ENCODE measurements at places on chromosomes 12 and 14.
A peak's percentile ranks its signal among the peaks of the same experiment; 100 is the strongest.

- no peak for DNase-seq
Observed at GRCh38 chr14:99029145-99029915, 242.7 kb downstream of the BCL11B start.

- no peak for DNase-seq
Observed at GRCh38 chr12:12722435-12723148, 5.4 kb downstream of the CDKN1B start.

GRCh38 chr12:66929121-66929520, 250.2 kb upstream of the GRIP1 start:
- no peak for DNase-seq

DNA sequence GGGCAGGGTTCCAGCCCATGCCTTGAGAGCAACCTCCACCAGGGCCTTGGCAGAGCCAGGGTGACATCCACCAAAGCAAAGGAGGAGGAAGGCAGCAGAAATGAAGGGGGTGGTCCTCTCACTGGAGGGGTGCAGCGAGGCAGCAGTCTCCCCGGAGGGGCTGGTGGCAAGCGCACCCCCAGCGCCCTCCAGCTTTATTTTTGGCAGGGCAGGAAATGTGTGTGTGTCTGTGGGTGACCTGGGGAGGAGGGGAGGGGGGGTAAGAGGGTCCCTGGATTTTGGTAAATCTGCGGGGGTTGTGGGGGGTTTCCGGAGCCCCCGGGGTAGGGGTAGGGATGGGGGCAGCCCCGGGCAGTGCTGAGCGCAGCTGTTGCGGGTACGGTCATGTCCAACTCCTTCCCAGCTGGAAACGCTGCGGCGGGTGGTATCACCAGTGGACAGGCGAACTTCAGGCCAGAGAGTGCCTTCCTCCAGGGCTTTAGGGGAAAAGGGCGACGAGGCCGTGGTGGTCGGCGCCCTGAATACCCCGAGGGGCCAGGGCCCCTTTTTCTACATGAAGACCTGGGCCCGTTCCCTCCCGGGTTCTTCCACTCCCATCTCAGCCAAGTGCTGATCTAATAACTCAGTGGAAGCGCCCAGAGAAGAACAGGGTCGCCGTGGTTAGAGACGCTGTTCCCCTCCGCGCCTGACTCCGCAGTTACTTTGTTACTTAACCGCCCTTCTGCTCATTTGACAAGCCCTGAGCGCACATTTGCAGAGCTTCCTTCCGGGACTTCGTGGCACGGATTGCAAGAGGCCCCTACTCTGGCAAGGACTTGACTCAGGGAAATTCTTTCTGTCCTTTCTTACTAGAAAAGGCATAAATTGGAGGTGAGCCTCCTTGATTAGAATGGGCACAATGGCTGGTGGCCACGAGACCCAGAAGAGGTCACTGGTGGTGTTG, 55.2 kb downstream of the FOS start:
- DNase-seq: no peak

GRCh38 chr12:65329721-65330120, 51.2 kb downstream of the MSRB3 start:
- no peak for DNase-seq

DNA sequence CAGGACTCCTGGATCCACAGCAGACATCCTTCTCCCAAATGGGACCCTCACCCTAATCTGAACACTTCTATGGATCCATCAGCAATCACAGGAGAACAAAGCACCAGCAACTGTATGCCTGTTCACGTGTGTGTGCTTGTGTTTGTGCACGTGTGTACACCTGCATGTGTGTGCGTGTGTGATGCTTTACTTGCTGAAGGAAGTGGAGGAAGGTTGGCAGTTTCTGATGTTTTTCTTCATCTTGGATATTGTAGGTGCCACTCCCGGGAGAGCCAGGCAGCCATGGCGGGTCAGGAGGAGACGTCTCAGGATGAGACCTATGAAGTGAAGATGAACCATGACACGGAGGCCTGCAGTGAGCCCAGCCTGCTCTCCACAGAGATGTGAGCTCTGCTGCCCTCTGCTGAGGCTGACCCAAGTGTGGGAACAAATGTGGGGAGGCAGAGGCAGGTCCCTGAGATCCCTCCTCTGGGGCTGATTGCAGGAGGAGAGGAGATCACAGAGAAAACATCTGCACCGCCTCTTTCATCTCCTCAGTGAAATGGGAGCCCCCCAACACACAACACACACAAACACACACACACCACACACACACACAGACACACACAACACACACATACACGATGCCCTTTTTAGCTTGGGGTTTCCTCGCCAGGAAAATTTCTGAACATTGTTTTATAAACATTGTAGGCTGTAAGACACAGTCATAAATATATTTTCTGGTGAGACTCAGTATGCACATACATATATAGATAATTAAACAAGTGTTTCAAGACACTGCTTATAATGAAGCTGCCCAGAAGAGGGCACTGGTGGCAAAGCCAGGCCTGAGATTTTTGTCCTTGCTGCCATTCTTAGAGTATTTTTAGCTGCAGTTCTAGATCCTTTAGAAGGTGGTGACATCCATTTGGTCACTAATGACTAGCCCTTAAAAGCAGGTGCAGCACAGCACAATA, 112.2 kb upstream of the FKBP4 start:
- DNase-seq: no peak

- no peak for DNase-seq
Observed at GRCh38 chr12:49051777-49052438, 8.7 kb downstream of the KMT2D start.

DNA sequence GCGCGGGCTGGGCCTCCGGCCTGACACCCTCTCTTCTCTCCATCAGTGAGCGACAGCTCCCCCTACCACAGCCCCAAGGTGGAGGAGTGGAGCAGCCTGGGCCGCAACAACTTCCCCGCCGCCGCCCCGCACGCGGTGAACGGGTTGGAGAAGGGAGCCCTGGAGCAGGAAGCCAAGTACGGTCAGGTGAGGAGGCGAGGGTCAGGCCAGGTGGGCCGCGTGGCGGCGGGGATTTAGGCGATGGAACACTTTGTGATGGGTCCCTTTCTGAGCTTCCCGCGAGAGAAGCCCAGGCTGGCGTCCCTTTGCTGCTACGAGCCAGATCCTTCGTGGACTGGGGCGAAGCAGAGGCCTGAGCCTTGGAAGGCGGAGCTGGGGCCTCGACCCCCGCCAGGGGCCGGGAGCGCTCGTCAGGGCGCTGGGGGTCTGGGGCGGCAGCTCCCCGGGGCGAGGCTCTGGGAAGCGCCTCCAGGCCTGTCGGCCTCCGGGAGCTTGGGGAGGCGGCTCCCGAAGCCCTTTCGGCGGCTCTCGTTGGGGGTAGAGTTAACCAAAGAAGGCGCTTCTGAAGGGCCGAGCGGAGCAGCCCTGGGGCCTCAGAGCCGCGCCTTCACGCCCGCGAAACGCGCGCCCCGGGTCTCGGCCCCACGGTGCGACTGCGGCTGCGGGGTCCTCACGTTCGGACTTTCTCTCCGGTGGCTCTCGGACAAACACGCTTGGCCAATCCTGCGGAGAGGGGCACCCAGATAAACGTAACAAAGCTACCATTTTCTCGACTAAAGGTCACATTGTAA, 5.0 kb downstream of the PAX9 start:
- no peak for DNase-seq

DNA sequence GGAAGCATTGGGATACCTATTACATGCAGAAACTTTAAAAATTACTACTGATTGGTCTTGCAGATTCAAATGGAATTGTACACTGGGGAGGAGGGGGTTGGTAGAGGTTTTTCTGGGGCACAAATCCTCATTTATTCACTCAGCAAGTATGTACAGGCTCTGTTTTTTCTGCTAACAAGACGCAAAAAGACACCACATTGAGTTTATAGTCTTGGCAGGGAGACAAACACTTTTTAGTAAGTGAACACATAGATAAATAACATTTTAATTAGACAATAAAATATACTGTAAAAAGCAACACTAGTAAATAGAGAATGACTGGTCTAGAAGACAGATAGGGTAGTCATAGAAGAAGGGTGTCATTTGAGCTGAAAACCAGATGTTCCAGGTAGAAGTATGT, 23.8 kb downstream of the GLIPR1L2 start:
- no peak for DNase-seq

GRCh38 chr12:107992870-107993451, 136.1 kb upstream of the WSCD2 start:
- peak; percentile 62 for DNase-seq

GRCh38 chr12:124568431-124569374, 1.3 kb upstream of the NCOR2 start:
- DNase-seq: peak; percentile 49

- peak; percentile 82 for DNase-seq
Observed at GRCh38 chr12:26097046-26097878, 27.6 kb downstream of the BHLHE41 start.

DNA sequence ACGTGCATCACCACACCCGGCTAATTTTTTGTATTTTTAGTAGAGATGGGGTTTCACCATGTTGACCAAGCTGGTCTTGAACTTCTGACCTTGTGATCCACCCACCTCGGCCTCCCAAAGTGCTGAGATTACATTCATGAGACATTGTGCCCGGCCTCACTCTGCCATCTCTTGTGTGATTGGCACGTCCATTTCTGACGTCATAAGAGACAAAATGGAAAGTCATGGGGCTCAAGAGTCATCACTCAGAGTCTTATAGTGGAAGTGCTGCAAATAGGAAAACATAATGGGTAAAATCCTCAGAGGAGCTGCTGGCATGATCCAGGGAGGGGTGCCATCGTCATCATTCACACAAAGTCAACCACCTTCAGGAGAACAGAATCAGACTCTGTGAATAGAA, 54.2 kb upstream of the GPATCH2L start:
- DNase-seq: no peak
